ENCODE measurements at places on chromosomes 6 and 20.

DNA sequence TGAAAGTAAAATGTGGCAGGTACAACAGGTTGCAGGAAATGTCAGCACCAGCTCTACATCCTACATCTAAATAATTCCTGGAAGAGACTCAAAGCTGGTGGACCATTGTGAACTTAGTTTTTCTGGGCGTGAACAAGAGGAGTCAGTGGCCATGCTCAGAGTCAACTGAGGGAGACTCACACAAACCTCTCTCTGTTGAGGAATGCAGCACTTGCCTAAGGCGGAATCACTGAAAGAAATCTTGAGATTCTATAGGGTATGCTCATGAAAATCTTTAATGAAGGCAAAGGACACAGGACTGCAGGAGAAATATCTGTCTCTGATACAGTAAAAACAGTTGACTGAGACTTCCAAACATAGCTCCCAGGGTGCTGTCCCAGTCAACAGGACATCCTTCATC lies 22.5 kb downstream of the SLC17A4 start:
- DNase-seq, result no peak

DNA sequence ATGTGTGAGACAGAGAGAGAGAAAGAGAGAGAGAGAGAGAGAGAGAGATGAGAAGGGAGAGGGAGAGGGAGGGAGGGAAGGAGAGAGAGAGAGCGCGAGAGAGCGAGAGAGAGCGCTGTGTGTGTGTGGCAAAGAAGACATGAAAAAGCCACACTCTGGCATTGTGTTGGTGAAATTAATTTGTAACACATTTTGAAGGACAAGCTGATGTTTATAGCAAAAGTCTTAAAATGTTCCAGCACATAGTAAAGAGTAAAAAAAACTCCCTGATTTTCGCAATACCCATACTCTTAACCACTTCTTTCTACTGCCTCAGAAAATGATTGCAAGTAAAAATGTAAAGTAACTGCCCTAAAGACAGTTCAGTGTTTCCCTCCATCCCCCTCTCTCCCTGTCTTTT lies 56.7 kb downstream of the SLC22A1 start:
- DNase-seq, result no peak

- no peak for DNase-seq
Measured at GRCh38 chr6:136613477-136613876, 63.3 kb upstream of the MAP7 start.

DNA sequence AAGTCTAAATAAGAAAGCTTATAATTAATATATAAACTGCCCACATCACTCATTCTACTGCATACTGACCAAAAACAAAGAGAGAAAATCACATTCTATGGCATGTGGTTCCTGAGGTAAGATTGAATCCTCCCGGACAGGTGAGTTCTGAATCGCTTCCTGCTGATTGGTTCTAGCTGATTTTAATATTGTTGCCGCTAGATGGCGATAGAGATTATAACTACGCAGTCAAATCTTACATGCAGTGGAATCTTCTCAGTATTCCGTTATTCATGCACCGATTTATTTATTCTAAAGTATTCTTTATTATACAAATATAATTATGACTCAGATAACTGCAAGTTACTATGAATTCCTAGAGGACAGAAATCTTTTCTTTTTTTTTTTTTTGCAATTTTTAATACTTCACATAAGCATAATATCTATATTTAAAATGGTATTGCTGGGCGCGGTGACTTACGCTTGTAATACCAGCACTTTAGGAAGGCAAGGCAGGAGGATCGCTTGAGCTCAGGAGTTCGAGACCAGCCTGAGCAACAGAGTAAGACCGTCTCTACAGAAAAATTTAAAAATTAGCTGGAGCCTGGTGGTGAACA lies 24.2 kb upstream of the TMX4 start:
- DNase-seq, result no peak

DNA sequence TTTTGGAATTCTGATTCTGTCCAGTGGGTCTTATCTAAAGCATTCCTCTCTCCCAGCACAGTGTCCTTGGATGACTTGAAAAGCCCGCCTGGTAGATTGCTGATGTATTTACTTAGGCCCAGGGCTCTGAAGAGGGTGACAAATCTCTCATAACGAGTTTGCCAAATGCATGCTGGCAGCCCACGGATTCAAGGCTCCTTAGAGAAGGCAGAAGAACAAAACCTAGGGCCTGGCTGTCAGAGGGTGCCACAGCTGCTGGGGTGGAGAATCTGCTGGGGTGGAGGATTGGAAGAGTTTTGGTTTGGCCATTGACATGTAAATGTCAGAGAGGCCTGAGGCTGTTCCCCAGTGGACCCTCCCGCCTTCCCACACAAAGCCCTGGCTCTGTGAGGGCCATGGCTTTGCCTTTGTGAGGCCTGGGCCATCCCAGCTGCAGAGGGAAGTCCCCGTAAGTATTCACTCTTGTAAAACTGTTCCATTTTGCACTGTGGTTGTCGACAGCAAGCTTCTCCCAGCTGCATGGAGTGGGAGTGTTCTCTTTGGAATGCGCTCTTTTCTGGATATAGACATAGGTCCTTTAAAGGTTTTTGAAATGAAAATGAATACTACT lies 50.3 kb downstream of the ANKRD6 start:
- DNase-seq, result no peak

- no peak for DNase-seq
Measured at GRCh38 chr20:10902576-10903282, 228.9 kb upstream of the JAG1 start.

DNA sequence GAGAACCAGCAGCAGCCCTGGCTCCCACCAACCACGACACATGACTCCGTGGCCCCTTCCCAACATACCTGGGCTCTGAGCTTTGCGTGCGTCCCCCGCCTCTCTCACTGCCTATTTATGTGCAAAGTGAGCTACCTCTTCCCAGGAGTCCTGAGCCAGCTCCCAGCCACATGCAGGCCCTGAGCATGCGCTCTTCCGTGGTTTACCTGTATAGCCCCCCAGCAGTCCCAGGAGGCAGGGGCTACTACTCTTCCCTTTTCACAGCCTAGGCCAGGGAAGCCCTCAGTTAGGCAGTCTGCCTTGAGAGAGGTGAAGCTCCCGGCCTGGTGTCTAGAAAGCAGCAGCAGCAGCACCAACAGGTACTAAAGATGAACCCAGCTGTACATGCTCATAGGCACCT lies 114.8 kb upstream of the CDYL start:
- DNase-seq, result no peak

GRCh38 chr20:39983183-39983582 lies 705.9 kb downstream of the MAFB start:
- no peak for DNase-seq

DNA sequence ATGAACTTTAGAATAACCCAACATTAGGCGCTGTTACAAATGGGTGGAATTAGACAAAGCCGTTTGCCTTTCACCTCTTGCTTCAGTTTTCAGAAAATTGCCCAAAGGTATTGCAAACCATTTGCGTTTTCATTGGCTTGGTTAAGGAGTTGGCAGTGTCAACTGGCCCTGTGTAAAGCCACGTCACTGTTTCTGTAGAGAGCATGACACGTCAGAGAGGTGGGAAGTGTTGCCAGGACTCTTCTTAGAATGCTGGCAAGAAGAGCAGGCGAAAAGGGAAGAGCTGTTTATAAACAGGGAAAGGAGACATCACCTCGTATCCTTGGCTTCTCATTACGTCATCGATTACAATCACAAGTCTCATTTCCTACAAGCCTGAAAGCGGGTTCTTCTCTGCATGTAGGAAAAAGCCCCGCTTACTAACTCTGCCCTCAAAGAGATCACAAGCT lies 4.2 kb upstream of the IRF4 start:
- DNase-seq, result no peak

DNA sequence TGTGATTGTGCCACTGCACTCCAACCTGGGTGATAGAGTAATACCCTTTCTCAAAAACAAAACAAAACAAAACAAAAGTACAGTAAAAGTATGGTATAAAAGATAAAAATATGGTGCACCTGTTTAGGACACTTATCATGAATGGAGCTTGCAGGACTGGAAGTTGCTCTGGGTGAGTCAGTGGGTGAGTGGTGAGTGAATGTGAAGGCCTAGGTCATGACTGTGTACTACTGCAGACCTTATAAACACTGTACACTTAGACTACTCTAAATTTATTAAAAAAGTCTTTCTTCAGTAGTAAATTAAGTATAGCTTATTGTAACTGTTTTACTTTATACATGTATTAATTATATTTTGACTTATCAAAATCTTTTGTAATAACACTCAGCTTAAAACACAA lies 46.0 kb downstream of the ZFP64 start:
- DNase-seq, result no peak

GRCh38 chr20:50385733-50386640 lies 124.2 kb upstream of the PTPN1 start:
- DNase-seq, result peak; percentile 31
